ENCODE measurements at places on chromosomes 3 and 15.

DNA sequence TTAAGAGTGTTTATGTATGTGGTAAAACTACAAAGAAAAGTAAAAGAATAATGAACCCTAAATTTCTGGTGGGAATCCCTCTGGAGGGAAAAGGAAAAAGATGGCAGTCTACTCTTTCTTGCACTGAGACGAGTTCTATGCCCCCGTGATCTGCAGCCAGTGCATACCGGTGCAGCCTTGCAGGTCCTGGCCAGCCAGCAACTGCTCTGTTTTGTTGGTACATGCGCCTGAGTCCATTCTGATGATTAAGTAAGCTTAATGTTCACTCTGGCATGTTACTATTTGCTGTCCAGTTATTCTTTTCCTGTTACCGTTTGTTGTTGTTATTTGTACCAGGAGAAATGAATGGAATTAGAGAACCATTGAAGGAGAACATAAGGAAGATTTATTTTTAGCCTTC, 95.1 kb upstream of the TMC3 start:
- no peak for DNase-seq

DNA sequence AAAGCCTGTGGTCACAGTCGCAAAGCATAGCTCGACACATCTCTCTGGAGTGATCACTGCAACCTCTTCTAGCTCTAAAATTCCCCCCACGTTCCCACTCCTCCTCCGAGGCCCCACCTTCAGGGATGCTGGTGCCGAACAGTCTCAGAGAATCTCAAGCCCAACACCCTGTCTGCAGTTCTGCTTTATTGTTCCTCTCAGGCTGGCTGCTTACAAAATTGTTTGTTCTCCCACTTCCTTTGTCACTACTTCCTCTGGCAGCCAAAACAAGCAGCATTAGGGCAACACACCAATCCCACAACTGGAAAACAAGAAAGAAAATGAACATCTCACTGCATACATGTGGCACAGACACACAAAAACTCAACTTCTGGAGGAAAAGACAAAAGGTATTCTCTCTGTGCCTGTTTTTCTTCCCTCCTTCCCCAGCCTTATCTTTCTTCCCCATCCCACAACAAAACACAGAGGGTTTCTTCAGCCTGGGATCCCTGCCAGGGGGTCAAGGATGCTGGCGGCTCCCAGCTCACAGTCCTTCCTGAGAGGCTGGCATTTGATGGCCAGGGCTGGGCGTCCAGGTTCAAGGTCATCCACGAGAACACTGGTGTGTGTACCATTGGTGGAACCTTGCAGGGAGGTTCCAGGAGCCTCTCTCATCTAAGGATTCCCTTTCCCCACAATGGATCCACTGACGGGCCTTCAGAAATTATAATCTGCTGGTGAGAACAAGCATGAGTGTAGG, 108.4 kb downstream of the TMCO5A start:
- no peak for DNase-seq

GRCh38 chr3:52438104-52438376, 6.9 kb downstream of the SEMA3G start:
- DNase-seq = no peak

DNA sequence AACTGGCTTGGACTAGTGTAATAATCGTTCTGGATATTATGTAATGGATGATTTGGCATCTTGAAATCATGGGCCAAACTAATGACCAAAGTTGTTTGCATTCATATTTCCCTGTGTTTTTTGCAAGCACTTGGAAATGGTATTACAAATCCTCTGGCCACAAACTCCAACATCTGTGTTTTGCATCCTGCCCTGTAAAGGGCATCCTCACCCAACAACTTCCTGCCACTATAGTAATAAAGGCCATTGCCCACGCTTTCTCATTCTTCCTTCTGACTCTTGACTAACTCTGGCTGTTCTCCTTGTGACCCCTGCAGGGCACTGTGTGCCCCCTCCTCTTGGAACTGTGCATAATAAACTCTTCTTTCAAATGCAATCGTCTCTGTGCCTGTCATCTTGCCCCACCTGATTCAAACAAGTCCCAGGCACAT, 25.4 kb upstream of the PSMD6 start:
- peak; percentile 67 for DNase-seq

- no peak for DNase-seq
These were observed 44.9 kb downstream of the P2RY1 start for GRCh38 chr3:152879790-152880174.

Measured in AG09309 (cell line).